ENCODE measurements at places on chromosomes 11 and 22. TPM values are rescaled to one million over a fixed set of nuclear protein-coding genes. Genes with fewer than 3 reads are reported as not detected.

Gene CD248
- polyA plus RNA-seq: 67.2 TPM

Gene OR51B5
- 0.42 TPM for polyA plus RNA-seq

Gene FOLR2
- 14.5 TPM for polyA plus RNA-seq

Gene DGKZ
- 44.9 TPM for polyA plus RNA-seq

Gene SCGB2A2
- polyA plus RNA-seq: not detected

Gene MFRP
- polyA plus RNA-seq: not detected

Gene TTLL8
- not detected for polyA plus RNA-seq

Gene ADAMTS15
- 37.3 TPM for polyA plus RNA-seq
